MM.1S (cell line): ENCODE measurements at places on chromosomes 12 and 14.
A peak's percentile ranks its signal among the peaks of the same experiment; 100 is the strongest.

GRCh38 chr12:60209933-60210332, 614.1 kb downstream of the SLC16A7 start:
- H3K4me1 ChIP-seq, result peaks cover 17% of the 10 kb centered on the region
- no peaks in the 10 kb centered on the region for H3K36me3 ChIP-seq
- no peaks in the 10 kb centered on the region for H3K27me3 ChIP-seq
- H3K4me3 ChIP-seq, result peak overlapping the region; percentile 44
- H3K27ac ChIP-seq, result no peak overlapping the region; the same call in 1 of the 2 replicates

GRCh38 chr12:118649765-118650585, 273.6 kb downstream of the SUDS3 start:
- H3K4me1 ChIP-seq, result no peaks in the 10 kb centered on the region
- H3K27ac ChIP-seq, result no peak overlapping the region
- no peak for DNase-seq
- no peak overlapping the region for H3K4me3 ChIP-seq
- H3K27me3 ChIP-seq, result no peaks in the 10 kb centered on the region
- no peaks in the 10 kb centered on the region for H3K36me3 ChIP-seq

- H3K27me3 ChIP-seq, result no peaks in the 10 kb centered on the region
- DNase-seq, result no peak
- H3K4me1 ChIP-seq, result peaks cover 52% of the 10 kb centered on the region
- no peak overlapping the region for H3K4me3 ChIP-seq
- H3K36me3 ChIP-seq, result no peaks in the 10 kb centered on the region
These were observed 11.6 kb downstream of the GSG1 start for GRCh38 chr12:13091832-13092231.

DNA sequence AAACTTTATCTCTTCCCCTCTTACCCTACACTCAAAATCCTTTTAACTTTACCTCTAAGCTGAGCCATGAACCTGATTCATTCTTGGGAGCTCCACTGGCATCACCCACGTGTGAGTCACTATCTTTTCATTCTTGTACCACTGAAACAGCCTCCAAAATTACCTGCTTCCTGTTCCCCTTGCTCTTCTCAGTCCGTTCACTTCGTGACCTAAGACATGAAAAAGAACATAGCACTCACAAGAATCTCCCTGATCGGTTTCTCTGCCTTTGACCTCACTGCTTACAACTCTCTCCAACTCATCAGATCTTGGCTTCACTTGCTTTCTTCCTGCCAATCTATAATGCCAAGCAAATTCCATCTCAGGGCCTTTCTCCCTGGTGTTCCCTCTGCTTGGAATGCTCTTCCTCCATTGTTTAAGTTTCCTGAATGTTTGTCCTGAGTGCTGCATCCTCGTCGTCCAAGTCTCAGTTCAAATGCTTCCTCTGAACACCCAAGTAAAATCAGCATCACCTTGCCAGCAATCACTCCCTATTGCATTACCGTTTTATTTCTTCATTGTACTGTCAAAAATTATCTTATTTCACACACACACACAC, 9.2 kb downstream of the GLIPR1 start:
- no peak for DNase-seq
- no peak overlapping the region for H3K27ac ChIP-seq
- no peak overlapping the region for H3K4me3 ChIP-seq
- H3K36me3 ChIP-seq, result no peaks in the 10 kb centered on the region

DNA sequence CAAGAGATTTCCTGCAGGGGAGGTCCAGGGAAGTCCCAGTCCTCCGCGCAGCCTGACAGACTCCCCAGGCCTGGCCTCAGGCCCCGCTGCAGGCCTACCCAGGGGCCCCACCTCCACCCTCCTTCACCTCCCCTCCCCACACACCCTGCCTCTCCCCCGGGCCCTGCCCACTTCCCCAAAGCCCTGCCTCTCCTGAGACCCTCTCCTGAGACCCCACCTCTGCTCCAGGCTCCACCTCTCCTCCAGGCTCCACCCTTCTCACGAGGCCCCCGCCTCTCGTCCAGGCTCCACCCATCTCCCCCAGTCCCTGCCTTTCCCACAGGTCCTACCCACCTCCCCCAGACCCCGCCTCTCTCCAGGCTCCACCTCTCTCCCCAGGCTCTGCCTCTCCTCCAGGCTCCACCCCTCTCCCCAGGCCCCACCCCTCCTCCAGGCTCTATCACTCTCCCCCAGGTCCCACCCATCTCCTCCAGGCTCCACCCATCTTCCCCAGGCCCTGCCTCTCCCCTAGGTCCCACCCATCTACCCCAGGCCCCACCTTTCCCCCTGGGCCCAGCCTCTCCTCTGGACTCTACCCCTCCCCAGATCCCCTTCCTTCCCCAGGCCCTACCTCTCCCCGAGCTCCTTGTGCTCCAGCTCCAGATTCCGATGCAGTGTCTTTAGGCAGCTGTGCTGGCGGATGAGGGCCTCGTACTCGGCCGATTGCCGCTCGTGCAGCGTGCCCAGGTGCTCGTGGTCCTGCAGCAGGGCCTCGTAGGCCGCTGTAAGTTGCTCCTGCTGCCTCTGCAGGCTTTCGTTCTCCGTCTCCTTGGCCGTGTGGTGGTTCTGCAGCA, 58.8 kb upstream of the GPR68 start:
- H3K27me3 ChIP-seq, result no peaks in the 10 kb centered on the region
- DNase-seq, result peak; percentile 26
- H3K36me3 ChIP-seq, result no peaks in the 10 kb centered on the region; the same call in none of the 2 replicates
- no peaks in the 10 kb centered on the region for H3K4me1 ChIP-seq
- no peak overlapping the region for H3K4me3 ChIP-seq

DNA sequence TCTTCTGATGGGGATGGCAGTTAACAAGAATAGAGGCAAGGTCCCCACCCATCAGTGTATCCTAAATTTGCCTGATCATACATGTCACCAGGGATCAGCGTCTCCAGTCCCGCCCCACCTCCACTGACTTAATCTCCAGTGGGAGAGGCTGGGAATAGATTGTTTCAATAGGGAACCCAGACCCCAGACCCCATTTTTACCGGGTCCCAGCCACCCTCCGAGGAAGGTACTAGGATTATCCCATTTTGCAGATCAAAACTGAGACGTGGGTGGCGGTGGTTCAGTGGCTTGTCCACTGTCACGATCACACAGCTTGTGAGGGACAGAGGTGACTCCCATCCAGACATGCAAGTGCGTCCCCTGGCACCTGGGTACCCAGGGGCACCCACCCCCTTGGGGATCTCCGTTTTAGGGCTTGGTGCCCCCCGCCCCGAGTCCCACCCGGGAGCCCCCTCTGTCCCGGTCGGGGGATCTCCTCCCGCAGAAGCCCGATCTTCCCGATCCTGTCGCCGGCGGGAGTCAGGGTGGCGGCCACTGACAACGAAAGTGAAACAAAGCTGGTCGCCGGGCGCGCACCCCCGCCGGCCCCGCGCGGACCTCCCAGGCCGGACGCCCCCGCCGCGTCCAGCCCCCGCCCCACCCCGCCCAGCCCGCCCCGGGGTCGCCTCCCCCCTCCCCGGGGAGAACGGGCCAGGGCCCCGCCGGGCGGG, 523 bp downstream of the WSB2 start:
- H3K36me3 ChIP-seq, result no peaks in the 10 kb centered on the region
- no peaks in the 10 kb centered on the region for H3K27me3 ChIP-seq
- no peaks in the 10 kb centered on the region for H3K4me1 ChIP-seq
- no peak for DNase-seq

DNA sequence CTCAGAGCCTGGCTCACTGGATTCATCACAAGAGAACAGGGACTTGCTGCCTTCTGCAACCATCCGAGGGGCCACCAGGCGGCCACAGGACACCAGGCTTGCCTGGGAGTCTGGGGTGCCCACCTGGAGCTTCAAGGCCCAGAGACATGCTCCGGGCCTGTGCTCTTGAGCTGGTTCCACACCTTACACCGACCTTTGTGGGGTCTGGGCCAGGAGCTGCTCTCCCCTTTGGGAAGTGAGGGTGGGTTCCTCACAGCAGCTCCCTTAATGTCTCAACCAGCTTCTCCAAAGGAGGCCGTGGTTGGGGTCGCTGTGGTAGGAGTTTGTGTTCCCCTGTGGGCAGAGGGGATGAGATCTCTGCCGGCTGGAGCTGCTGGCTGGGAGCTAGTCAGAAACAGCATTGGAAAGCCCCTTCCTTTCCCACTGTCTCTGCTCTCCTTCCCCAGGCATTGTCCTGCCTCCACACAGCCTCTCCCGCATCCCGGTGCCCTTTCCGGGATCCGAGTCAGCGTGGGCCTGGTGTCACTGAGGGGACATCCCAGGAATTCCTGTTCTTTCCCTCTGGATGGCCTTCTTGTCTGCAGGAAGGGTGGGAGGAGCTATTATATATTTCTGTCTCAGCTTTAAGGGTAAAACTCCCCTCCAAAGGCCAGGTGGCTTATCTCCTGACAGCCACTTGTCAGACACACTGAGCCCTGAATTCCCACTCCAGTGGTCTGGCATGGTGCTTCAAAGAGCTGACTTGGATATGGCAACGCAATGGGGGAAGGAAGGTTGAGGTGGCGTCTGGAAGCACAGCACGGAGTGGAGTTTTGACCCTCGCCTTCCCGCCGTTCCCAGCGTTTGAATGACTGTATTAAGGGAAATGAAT, 5.1 kb upstream of the PAPLN start:
- H3K27ac ChIP-seq, result no peak overlapping the region
- no peak overlapping the region for H3K4me3 ChIP-seq
- H3K27me3 ChIP-seq, result no peaks in the 10 kb centered on the region
